T-helper 2 cell treated with Interferon-gamma antibody and Interleukin-4, amounts not matched to agents 5 μg/mL and 100 μg/mL, for 36 hours (primary cell): ENCODE measurements at places on chromosomes 5 and 9.

GRCh38 chr9:31030741-31031202 lies 1353.7 kb upstream of the ACO1 start:
- no peak overlapping the region for H3K4me3 ChIP-seq
- no peaks in the 10 kb centered on the region for H3K27me3 ChIP-seq
- no peaks in the 10 kb centered on the region for H3K36me3 ChIP-seq
- no peak for DNase-seq
- no peak overlapping the region for H3K27ac ChIP-seq

DNA sequence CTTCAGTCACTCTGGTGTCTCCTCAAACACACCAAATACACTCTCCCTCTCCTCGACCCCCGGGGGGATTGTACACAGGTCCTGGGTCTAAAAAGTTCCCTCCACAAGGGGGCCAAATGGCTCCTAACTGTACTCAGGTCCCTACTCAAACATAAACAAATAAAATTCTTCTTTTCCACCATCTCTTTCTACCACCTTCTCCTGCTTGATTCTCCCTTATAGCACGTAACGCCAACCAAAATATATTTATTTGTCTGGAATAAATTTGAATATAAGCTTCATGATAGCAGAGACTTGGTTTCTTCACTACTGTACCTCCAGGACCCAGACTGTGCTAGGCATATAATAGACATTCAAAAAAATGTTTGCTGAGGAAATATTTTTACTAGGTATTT lies 21.4 kb downstream of the ZNF608 start:
- H3K36me3 ChIP-seq, result no peaks in the 10 kb centered on the region
- DNase-seq, result no peak
- H3K4me3 ChIP-seq, result no peak overlapping the region

GRCh38 chr9:132169672-132170392 lies 8.0 kb downstream of the NTNG2 start:
- H3K4me3 ChIP-seq, result no peak overlapping the region
- H3K27ac ChIP-seq, result no peak overlapping the region
- peaks cover 19% of the 10 kb centered on the region for H3K27me3 ChIP-seq
- peak; percentile 42 for DNase-seq

GRCh38 chr5:4361753-4362152 lies 766.1 kb downstream of the IRX1 start:
- no peak overlapping the region for H3K27ac ChIP-seq
- no peaks in the 10 kb centered on the region for H3K4me1 ChIP-seq
- H3K4me3 ChIP-seq, result no peak overlapping the region
- H3K36me3 ChIP-seq, result no peaks in the 10 kb centered on the region
- no peak for DNase-seq

GRCh38 chr9:109416135-109416706 lies 81.9 kb downstream of the PTPN3 start:
- peak; percentile 44 for DNase-seq
- H3K4me1 ChIP-seq, result peaks cover 26% of the 10 kb centered on the region
- H3K27ac ChIP-seq, result no peak overlapping the region
- no peaks in the 10 kb centered on the region for H3K36me3 ChIP-seq
- no peaks in the 10 kb centered on the region for H3K27me3 ChIP-seq

GRCh38 chr5:177432839-177433657 lies 6.6 kb downstream of the GRK6 start:
- H3K4me1 ChIP-seq, result peaks cover 57% of the 10 kb centered on the region
- no peaks in the 10 kb centered on the region for H3K27me3 ChIP-seq
- no peak for DNase-seq
- peak overlapping the region; percentile 57 for H3K27ac ChIP-seq
- peaks cover 81% of the 10 kb centered on the region for H3K36me3 ChIP-seq
- peak overlapping the region; percentile 98 for H3K4me3 ChIP-seq

- peaks cover 19% of the 10 kb centered on the region for H3K36me3 ChIP-seq
- H3K4me3 ChIP-seq, result peak overlapping the region; percentile 91
- H3K27me3 ChIP-seq, result no peaks in the 10 kb centered on the region
- H3K4me1 ChIP-seq, result peaks cover 53% of the 10 kb centered on the region
These were observed 954 bp downstream of the TBCA start for GRCh38 chr5:77774981-77775789.

GRCh38 chr9:99309141-99309939 lies 87.3 kb downstream of the SEC61B start:
- H3K4me1 ChIP-seq, result no peaks in the 10 kb centered on the region
- no peak overlapping the region for H3K4me3 ChIP-seq
- no peak overlapping the region for H3K27ac ChIP-seq

DNA sequence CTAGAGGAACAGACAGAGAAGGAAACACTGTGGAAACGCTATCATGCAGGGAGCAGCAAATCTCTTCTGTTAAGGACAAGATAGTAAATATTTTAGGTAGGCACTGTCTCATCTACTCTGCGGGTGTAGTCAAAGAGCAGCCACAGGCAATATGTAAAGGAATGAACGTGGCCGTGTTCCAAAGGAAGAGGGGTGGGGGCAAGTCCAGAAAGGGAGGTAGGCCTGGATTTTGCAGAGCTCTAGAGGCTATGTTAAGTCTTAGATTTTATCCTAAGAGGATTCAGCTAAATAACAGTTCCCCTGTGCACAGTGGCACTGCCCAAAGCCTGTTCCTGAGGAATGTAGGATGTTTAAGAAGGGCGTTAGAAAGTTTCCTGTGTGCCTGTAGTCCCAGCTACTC lies 161.6 kb downstream of the ACTL7B start:
- no peaks in the 10 kb centered on the region for H3K4me1 ChIP-seq
- H3K4me3 ChIP-seq, result no peak overlapping the region
- no peaks in the 10 kb centered on the region for H3K27me3 ChIP-seq
- DNase-seq, result no peak
- no peak overlapping the region for H3K27ac ChIP-seq
- no peaks in the 10 kb centered on the region for H3K36me3 ChIP-seq

- H3K4me1 ChIP-seq, result no peaks in the 10 kb centered on the region
- peaks cover 10% of the 10 kb centered on the region for H3K27me3 ChIP-seq
- H3K27ac ChIP-seq, result no peak overlapping the region
- DNase-seq, result peak; percentile 74
- no peaks in the 10 kb centered on the region for H3K36me3 ChIP-seq
These were observed 309.1 kb downstream of the ADAMTS6 start for GRCh38 chr5:65172486-65173129.

GRCh38 chr5:58094031-58094430 lies 365.9 kb downstream of the PLK2 start:
- H3K36me3 ChIP-seq, result no peaks in the 10 kb centered on the region
- H3K27me3 ChIP-seq, result no peaks in the 10 kb centered on the region
- no peak overlapping the region for H3K27ac ChIP-seq
- DNase-seq, result no peak

GRCh38 chr9:111928359-111928720 lies 31.7 kb downstream of the UGCG start:
- peaks cover 27% of the 10 kb centered on the region for H3K36me3 ChIP-seq
- no peak overlapping the region for H3K27ac ChIP-seq
- no peaks in the 10 kb centered on the region for H3K27me3 ChIP-seq
- H3K4me1 ChIP-seq, result peaks cover 17% of the 10 kb centered on the region
- DNase-seq, result no peak
- H3K4me3 ChIP-seq, result no peak overlapping the region

DNA sequence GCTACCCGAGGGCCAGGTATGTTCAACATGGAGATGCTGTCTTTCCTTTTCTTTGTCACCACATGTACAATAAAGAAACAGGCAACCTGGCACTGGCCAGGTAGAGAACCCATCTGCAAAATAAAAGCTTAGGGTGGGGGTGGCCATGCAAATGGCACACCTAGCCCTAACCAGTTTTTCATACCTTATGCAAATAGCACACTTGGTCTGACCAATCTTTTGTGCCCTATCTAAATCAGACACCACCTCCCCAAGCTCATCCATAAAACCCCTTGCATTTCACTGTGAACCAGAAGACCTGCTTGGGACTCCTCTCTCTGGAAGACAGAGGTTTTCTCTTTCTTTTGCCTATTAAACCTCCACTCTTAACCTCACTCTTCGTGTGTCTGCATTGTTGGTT lies 33.9 kb downstream of the JAKMIP2 start:
- H3K36me3 ChIP-seq, result no peaks in the 10 kb centered on the region
- H3K4me3 ChIP-seq, result no peak overlapping the region
- H3K27me3 ChIP-seq, result no peaks in the 10 kb centered on the region

DNA sequence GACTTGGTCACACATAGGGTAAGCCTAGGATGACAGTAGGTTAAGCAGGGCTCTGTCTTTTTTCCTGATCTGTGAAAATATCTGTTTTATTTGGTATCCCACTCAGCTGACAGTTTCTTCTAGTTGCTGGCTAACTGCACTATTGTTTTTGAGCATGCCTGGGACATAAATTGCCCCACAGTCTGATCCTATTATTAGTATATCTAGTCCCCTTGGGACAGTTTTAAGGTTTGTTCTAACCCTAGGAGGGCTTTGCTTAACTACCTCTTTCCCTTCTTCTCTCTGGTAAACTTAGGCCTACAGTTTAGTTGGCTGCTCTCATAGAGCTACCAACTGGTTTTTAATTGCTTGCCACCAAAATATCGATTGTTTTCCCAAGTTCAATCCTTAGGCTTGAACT lies 446.6 kb downstream of the ARHGEF28 start:
- no peak for DNase-seq
- no peaks in the 10 kb centered on the region for H3K4me1 ChIP-seq
- H3K27me3 ChIP-seq, result peaks cover 21% of the 10 kb centered on the region

- peak; percentile 44 for DNase-seq
- no peak overlapping the region for H3K27ac ChIP-seq
- peaks cover 91% of the 10 kb centered on the region for H3K36me3 ChIP-seq
- peaks cover 9% of the 10 kb centered on the region for H3K4me1 ChIP-seq
- H3K4me3 ChIP-seq, result no peak overlapping the region
- no peaks in the 10 kb centered on the region for H3K27me3 ChIP-seq
These were observed 9.7 kb downstream of the ORM2 start for GRCh38 chr9:114339130-114339908.

GRCh38 chr9:114223564-114224246 lies 68.4 kb downstream of the COL27A1 start:
- no peaks in the 10 kb centered on the region for H3K36me3 ChIP-seq
- no peak for DNase-seq
- no peaks in the 10 kb centered on the region for H3K4me1 ChIP-seq
- no peaks in the 10 kb centered on the region for H3K27me3 ChIP-seq
- H3K27ac ChIP-seq, result no peak overlapping the region
- no peak overlapping the region for H3K4me3 ChIP-seq

- no peak overlapping the region for H3K4me3 ChIP-seq
- DNase-seq, result no peak
- H3K27me3 ChIP-seq, result no peaks in the 10 kb centered on the region
These were observed 131.5 kb upstream of the OTULINL start for GRCh38 chr5:14450018-14450524.

DNA sequence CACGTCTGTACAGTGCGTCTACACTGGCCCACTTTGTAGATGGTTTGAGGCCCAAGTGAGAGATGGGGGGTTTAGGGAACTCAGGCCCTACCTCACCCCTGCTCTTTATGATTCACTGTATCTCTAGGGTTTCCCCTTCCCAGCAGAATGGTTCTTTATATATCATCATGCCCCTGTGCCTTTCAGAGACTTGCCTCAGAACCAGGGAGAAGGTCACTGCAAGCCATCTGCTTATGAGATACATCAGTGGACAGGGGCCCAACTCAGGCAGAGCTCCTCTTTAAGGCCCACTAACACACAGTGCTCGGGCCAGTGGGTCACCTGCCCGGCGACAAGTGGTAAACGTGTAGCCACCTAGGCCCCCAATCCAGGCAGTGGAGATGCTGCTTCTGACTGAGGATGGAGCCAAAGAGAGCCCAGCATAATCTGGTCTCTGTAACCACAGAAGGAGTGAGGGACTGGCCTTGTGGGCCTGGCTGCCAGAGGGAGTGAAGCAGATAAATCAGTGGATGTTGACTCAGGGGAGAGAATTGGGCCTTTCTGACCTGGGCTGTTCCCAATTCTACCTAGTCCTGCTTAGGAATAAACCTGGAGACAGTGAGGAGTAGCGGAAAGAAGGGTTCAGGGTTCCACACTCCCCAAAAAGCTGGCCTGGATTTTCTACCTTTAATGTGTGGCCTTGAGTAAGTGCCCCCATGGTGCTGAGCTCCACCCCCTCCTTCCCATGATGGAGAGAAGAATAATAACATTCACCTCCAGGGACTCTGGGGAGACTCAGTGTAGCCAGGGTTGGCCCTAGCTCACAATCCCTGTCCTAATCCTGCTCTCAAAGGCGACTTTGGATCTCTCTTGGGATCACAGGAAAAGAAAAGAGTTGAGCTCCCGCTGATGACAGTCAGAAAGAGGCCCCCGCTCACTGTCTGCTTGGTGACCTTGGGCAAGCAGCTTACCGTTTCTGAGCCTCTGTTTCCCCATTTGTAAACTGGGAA lies 2.8 kb upstream of the DUSP1 start:
- H3K27me3 ChIP-seq, result no peaks in the 10 kb centered on the region
- H3K27ac ChIP-seq, result peak overlapping the region; percentile 99
- peak overlapping the region; percentile 43 for H3K4me3 ChIP-seq
- peak; percentile 37 for DNase-seq
- H3K36me3 ChIP-seq, result peaks cover 9% of the 10 kb centered on the region

- H3K4me1 ChIP-seq, result no peaks in the 10 kb centered on the region
- DNase-seq, result no peak
- H3K36me3 ChIP-seq, result no peaks in the 10 kb centered on the region
- H3K27me3 ChIP-seq, result peaks cover 18% of the 10 kb centered on the region
These were observed 41.7 kb downstream of the PALM2AKAP2 start for GRCh38 chr9:109821711-109822110.

DNA sequence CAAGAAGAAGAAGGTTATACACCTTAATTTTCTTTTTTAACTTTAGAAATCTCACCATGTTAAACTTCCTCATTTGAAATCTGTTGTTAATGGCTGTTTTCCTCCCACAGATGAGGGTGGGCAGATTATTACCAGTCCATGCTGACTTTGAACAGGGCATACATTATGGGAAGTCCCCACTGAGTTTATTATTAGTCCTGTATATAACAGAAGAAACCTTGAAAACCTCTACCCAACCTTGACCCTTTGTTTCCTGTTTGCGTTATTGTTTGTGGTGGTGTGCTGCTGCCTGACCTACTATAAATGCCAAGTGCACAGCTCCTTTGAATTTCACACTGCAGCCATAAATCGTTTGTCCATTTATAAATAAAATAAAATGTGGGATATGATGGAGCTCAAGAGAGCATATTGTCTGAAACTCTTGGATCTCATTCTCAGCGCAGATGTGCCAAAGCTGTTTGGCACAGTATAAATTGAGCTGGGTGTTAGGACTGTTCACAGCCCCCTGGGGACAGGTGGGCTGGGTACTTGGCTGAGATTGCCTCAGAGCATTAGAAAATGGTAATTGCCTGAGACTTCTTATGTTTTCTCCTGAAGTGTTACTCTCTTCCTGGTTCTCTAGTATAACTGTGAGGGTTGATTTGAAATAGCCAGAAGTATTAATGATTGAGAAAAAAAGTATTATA lies 139.6 kb downstream of the SPATA31D1 start:
- no peak overlapping the region for H3K27ac ChIP-seq
- no peaks in the 10 kb centered on the region for H3K36me3 ChIP-seq
- H3K4me3 ChIP-seq, result no peak overlapping the region
- H3K4me1 ChIP-seq, result no peaks in the 10 kb centered on the region

DNA sequence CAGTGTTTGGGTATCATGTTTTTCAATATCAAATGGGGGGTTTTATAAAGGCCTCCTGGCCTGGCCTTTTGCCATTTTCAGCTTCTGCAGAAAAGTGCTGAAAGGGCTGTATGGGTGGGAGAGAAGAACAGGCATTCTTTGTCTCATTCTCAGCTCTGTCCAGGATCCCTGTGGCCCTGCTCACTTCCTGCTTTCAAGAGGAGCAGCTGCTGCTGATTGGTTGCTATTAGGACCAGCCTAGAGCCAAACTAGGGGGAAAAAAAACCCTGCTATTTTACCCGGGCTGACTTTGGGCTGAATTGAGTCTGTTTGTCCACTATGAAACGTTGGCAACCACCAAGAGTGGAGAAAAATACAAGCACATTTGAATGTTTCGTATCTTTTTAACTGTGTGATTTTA lies 117.1 kb downstream of the CMYA5 start:
- no peak overlapping the region for H3K4me3 ChIP-seq
- no peak overlapping the region for H3K27ac ChIP-seq
- peaks cover 14% of the 10 kb centered on the region for H3K4me1 ChIP-seq
- H3K27me3 ChIP-seq, result no peaks in the 10 kb centered on the region
